ENCODE measurements at places on chromosomes 2 and 18.

DNA sequence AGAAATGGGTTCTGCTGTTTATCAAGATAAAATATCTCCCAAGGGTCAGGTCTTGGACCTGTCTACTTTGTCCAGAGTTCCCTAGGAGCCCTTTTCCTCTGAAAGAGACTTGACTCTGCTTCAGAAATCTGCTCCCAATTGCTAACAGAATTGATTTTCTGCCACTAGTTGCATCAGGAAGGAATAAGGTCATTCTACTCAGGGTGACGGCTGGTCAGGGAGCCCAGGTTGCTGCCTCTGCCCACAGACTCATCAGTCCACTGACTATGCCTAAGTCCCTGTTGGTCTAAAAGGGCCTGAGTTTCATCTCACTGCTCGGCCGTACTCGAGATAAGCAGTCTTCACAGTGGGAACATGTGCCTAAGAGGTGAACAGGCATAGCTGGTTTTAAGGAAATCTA lies 61.2 kb downstream of the EVA1A start:
- DNase-seq, result no peak

DNA sequence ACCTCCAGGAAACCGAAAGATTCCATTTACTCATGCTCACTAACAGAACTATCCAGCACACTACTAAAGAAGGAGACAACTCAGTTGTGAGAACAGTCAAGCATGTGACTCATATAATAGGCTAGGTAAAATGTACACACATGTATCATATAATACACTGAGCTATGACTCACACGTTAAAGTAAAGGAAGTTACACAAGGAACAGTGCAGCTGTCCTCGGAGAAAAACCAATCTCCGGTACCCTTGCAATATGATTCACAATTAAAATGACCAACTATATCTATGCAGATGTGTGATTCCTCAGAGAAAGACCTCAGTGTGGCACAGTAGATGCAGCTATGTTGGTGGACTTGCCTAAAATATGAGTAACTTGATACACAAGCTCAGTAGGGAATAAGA lies 76.5 kb downstream of the STRN start:
- no peak for DNase-seq

DNA sequence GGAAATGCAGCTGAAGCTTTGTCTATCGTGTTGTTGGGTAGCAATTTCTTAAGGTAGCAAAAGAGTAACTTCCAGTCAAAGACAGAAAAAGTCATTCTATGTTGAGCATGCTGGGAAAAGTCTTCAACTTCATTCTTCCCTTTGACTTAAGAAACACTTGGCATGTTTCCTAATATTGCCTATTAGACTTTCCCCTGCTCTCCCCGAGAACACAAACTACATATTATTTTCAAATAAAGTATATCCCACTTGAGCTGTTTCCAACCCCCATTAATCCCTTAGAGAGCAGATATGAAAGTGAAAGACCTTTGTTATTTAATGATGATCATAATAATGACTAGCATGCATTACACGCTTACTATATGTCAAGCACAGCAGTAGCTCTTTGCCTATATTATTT lies 136.0 kb upstream of the SPOPL start:
- DNase-seq, result no peak

DNA sequence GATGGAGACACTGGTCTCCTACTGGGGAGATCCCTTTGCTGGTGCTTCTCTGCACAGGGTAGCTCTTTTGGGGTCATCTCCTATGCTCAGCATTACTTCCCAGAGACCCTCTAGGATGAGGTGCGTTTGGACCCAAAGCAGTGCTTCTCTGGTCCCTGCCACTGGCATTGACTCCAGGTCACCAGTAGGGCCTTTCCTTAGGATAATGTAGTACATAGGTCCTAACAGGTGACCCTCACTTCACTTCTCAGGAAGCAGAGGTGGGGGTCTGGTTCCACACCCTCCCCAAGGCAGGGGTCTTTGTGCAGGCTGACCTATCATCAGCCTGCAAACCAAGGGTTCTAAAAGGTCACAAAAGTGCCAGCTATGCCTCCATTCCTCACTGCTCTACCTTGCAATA lies 145.8 kb upstream of the HS6ST1 start:
- no peak for DNase-seq

- no peak for DNase-seq
Observed at GRCh38 chr2:54456612-54457322, 640 bp downstream of the SPTBN1 start.

DNA sequence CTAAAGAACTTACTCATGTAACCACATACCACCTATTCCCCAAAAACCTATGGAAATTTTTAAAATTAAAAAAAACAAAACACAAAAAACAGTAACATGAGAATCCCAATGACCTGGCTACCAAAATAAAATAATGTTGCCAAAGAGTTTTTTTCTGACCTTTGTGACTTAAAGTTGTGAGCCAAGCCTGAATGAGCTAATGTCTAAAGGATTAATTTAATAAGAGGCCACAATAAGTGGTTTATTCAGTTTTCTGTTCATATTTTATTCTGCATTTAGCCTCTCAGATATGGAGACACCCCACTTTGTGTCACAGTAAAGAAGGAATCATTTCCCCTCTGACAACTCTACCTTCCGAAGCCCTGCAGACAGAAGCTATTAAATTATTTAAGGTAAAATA lies 42.6 kb upstream of the DYNC2LI1 start:
- no peak for DNase-seq

- no peak for DNase-seq
Observed at GRCh38 chr18:46369323-46369722, 265.1 kb downstream of the HAUS1 start.

DNA sequence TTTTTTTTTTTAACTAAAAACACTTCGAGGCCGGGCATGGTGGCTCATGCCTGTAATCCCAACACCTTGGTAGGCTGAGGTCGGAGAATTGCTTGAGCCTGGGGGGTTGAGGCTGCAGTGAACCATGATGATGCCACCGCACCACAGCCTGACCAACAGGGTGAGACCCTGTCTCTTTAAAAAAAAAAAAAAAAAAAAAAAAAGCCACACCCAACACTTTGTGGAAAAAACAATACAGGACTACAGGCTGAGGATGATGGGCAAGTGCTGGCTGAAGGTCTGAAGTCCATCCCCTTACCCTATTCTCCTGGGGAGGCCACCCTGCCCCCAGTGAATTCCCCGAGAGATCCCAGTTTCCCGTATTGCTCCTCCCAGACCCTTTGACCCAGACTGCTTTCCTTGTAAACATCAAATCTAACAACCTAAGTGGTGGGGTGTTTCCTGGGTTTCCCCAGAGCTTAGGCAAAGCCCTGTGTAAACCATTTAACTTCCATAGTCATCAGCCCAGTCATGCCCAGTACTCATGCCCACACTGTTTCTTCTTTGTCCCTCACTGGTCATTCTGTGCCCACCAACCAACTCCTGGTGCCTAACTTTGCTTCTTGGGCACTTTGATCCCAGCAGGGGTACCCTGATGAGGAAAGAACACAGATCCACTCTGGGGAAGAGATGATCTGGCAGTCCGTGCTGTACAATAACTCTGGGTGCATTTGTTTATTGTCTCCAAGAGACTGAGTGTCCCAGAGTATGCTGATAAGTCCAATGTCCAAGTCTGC lies 5.8 kb upstream of the TMEM37 start:
- no peak for DNase-seq

DNA sequence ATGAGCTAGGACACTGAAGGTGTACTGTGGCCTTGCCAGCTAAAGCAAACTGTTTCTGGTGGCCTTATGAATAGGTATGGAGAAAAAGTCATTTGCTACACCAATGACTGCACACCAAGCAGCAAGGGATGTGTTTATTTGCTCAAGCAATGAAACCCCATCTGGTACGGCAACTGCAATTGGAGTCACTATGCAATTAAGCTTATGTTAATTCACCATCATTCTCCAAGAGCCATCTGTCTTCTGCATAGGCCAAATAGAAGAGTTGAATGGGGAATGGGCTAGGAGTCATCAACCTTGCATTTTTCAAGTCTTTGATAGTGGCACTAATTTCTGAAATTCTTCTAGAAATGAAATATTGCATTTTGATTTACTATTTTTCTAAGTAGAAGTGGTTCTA lies 372.0 kb downstream of the KCNJ3 start:
- no peak for DNase-seq

DNA sequence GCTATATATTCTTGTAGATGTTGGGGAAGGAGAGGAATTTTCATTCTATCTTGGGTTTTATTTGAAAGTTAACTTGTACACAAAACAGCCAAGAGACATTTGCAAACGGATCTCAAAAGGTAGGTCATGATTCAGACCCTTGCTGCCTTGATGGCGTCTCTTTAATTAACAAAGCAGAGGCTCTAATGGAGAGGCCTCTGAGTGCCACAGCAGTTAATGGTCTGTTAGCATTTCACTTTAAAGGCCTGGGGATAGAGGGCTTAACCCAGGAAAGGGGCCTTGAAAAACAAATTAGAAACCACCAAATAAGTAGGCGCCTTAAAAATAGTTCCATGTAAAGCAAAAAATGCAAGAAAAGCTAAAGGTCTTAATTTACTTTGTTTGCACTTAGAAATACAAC lies 836.9 kb upstream of the CELF4 start:
- DNase-seq, result no peak
